Retina (tissue), 1 donor: ENCODE measurements at places on chromosomes 6 and 20.
A peak's percentile ranks its signal among the peaks of the same experiment; 100 is the strongest.

- DNase-seq = no peak
Observed at GRCh38 chr6:63799813-63800212, 164.2 kb downstream of the PHF3 start.

GRCh38 chr6:139764498-139764986 lies 390.1 kb upstream of the CITED2 start:
- no peak for DNase-seq

DNA sequence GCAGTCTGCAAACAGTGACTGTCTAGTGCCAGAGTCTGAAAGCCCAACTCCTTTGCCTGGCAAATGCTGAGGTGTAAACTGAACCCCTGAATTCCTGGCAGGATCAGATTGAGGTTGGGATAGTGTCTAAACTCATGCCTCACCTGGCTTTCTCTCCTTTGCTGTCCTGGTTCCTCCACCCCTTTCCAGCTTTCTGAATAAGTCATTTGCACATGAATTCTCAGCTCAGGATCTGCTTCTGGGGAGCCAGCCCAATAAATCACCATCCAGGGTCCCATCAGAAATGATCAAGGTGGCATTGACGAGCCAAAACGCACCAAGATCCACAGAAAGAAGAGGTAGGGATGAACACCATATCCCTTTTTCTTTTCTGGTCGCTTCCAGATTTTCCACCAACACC lies 301.6 kb downstream of the LRFN2 start:
- DNase-seq = no peak

DNA sequence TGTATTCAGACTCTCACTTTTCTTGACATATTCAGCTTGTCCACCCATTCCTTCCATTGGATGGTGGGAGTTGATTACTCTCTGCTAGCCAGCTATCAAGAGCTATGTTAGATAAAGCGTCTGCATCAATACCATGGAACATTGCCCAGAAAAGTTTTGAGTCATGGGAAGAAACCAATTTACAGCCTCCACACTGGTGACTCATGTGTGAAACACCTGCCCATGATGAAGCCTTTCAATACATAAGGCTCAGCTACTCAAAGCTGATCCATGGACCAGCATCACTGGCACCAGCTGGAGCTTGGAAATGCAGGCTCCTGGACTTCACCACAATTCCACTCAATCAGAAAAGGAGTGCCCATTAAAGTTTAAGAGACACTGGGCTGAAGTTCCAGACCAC lies 16.1 kb downstream of the PLA2G7 start:
- no peak for DNase-seq

DNA sequence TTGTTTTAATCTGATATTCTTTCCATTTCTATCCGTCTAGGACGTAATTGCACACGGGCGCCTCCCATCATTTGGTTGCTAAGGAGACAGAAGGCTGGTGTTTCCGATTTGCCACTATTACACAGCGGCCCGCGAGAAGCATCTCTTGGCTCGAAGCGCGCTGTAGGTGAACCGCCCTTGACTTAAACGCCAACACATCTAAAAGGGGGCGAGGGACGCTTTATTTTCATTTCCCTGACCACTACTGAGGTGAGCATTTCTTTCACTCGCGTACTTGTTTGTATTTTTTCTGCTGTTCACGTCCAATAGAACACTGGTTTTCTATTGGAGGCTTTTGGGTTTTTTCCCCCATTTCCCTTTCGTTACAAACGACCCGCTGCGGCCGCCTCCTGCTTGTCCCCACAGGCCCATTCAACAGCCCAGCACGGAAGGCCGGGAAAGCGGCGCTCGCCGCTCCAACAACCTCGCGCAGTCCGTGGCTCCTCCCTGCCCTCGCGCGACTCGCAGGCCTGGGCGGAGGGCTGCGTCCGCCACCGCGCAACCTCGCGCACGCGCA lies 505 bp upstream of the WRNIP1 start:
- no peak for DNase-seq

GRCh38 chr6:10166031-10166430 lies 248.8 kb downstream of the TFAP2A start:
- DNase-seq = no peak

DNA sequence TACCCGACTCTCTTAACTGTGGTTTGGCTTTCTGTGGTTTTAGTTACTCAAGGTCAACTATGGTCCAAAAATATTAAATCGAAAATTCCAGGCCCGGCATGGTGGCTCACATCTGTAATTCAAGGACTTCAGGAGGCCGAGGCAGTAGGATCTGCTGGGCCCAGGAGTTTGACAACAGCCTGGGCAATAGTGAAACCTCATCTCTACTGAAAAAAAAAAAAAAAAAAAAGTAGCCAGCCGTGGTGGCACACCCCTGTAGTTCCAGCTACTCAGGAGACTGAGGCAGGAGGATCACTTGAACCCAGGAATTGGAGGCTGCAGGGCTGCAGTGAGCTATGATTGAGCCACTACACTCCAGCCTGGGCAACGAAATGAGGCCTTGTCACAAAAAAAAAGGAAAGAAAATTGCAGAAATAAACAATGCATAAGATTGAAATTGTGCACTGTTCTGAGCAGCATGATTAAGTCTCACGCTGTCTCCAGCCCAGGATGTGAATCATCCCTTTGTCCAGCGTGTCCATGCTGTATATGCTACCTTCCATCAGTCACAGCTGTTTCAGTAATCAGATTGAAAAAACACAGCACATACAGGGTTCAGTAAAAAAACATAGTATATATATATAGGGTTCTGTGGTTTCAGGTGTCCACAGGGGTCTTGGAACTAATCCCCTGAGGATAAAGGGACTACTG lies 40.7 kb downstream of the RGS17 start:
- DNase-seq = no peak

DNA sequence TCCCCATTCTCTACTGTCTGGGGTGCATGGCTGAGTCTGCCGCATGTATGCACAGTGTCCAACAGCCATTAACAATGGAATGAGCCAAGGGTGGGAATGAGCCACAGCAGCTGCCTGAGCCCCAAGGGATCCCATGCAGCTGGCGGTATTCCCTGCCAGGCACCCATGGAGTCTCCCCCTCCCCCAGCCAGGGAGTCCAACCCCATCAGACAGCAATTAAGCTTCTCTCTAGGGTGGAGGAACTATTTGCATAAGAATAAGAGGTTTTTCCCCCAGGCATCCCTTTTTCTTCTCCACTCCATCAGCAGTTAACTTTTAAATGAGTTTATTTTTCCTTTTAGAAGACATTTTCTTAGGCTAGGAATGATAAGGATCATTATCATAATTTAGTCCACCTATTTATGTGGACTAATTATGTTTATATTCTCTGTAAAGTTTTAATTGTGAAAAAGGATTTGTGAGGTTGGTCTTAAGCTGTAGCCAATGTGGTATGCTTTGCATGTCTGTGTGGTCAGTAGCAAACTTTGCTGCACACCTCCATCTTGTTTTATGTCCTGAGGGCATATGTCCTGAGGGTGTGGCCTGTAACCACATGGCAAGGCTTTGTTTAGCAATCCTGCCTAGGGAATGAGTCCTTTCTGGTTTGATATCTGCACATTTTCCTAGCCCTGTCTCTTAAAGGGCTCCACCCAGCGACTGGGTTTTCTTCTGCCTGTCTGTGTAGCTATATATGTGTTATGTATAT lies 158.9 kb upstream of the OLIG3 start:
- DNase-seq = no peak

DNA sequence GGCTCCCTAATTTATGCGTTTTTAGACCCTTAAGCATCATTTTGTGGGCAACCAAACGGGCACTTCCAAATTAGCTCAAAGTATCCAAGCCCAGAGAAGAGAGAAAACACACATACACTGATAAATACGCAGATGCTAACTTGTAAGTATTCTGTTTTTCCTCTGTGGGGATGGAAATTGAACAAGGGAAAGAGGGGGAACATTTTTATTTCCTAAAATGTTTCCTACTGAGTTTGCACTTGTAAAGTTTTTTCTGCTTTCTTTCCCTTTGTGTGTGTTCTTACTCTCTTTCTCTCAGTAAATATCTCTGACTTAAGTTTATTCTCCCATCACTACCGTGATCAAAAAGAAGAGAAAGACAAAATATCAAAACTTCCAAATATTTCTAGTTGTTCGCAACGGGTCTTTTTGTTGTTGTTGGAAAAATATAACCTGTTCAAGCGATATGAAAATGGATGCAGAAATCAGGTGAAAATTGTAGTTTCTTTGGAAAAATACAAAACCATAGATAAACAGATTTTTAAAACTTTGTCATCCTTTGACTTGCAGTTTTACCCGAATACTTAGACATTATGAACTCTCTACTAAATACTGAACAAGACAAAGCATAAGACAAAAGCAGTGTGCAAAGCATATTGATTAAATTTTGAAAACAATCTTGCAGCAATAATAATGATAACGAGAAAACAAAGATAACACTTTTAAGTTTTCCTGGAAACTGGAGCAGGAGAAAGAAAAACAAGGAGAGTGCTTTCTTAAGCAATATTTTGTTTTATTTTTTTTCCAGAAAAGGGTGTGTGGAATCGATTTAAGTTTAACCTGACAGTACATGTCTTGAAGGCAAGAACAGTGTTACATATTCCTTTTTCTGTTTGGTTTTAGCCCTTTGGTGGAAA lies 1.0 kb upstream of the NKX2-4 start:
- peak; percentile 58 for DNase-seq

DNA sequence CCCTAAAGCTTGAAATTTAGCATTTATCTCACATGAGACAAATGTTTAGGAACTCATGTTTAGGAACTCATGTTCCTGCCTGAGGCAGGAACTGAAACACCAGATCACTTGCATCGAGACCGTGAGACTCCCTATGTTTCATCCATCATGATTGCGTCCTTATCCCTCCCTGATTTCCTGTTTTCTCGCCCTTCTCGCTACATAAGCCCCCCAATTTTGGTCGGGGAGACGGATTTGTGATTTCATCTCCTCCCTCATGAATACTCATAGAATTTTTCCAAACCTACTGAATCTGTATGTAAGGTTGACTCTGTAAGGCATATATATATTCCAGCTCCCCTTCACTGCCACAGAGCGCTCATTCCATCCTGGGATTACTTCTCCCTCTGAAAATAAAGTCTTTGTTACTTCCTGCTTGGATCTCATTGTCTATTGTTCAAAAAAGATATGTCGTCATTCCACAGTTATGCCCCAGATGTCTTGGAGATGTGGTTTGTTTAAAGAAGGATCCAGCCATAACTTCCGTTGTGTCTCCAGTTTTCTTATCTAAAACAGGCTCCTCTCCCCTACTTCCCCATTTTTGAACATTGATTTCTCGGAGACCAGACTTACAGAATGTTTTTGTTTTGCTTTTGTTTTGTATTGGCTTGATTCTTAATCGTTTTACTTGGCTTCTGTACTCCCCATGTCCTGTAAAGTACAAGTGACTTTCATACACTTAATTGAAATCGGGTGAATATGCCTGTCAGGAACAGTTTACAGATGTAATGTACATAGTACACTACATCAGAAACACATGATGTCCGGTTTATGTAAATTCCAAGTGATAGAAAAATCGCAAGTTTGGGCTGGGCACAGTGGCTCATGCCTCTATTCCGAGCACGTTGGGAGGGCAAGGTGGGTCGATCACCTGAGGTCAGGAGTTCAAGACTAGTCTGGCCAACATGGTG lies 118.7 kb downstream of the HFE start:
- peak; percentile 79 for DNase-seq

DNA sequence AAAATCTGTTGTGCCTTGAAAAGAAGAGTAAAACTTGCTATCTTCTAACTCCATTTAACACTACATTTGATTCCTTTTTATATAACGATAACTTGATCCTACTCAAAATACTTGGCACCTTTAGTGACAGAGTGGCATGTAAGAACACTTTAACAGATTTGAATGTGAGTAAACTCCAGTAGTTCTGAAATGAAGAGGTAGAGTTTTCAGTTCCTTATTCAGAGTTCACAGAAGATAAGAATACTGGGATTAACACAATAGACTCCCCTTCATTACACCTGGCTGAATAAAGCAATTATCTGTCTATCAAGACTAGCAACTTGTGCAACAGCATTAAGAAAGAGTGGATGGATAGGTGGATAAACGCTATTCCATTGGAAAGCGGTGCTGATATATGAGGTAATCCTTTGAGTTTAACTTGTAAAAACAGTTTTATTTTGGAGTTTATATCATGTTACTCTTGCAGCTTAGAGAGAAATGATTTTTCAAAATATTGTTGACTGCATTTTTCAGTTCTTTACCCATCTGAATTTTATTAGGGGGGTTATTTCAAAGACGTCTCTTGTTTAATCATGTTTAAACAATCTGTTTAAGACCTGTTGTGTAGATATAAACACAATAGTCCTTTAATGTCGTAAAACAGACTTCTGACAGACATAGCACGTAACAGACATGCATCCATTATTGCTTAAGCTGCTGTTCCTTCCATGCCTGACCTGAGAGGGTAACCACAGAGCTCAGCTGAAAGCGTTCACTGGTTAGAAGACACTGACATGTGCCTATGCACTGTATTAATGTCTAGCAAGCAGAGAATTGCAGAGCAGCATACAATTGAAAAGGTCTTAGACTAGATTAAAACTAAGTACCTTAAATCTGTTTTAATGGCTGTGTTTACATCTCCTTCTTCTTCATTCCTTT lies 102.4 kb upstream of the SUPT3H start:
- no peak for DNase-seq

GRCh38 chr20:44018259-44018941 lies 103.7 kb downstream of the TOX2 start:
- no peak for DNase-seq
